ENCODE measurements at places on chromosomes 3 and 15.

DNA sequence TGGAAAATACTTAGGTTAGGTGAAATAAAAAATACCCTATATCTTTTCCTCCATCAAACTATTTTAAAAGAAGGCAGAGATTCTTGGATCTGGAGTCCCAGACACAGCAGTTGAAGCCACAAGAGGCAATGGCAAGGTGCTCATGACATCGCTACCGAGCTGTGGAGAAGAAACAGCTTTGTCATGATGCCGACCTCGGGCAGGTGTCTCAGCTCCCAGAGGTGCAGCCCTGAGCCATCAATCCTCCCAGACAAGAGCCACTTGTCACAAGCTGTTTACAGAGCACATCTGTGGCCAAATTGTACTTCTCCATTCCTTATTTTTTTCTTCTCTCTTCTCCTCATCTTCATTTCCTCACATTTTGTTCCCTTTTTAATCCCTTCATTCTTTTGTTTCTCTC lies 50.8 kb downstream of the GPR176 start:
- DNase-seq: no peak

DNA sequence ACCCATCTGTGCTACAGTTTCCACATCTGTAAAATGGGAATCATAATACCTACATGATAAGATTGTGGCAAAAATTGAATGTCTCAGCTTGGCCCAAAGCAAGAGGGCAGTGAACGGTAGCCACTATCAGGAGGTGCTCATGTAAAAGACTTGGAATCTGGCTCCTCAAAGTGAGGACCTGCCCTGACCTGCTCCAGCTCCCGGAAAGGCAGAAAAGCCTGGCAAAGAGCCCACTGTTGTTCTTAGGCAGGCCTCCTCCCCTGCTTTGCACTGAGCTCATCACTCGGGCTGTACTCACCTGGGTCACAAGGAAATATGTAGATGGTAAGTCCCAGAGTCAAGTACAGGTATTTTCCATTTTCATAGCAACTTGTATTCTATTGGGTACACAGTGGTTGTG lies 250.7 kb upstream of the TBL1XR1 start:
- peak; percentile 96 for DNase-seq

DNA sequence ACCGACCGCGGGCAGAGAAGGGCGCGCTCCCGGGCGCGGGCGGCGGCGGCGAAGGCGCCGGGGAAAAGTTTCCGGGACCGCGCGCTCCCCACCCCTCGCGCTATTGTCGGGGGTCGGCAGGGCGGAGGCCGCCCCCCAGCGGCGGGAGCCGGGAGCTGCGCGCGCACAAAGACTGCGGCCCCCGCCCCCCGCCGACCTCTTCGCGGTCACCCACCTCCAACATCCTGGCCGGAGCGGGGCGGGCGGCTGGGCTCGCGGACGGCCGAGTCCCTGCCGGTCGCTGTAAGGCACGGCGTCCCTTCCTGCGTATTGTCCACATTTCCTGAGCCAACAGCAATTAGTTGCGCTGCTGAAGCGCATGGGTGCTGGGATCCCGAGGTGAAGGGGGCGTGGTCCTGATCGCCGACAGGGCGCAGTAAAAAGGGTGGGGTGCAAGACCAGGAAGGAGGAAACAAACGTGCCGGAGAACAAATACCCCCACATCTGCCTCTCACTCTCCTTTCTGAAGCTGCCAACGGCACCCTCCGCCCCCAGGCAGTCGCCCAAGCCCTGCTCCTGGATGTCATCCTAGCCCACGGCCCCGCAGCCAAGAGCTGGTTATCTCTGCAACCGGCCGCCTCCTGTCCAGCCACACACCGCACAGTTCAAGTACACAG lies at the start of gene TMEM44:
Gene TMEM44 (minus strand): TSS at position 71 of the 656 bp plus-strand sequence. CDS start 204 bp downstream, outside the sequence.
- peak; percentile 46 for DNase-seq

- DNase-seq: no peak
Observed at GRCh38 chr3:168138421-168138820, 42.7 kb upstream of the GOLIM4 start.

Data from keratinocyte (primary cell).